ENCODE measurements at places on chromosomes 11 and 22.

DNA sequence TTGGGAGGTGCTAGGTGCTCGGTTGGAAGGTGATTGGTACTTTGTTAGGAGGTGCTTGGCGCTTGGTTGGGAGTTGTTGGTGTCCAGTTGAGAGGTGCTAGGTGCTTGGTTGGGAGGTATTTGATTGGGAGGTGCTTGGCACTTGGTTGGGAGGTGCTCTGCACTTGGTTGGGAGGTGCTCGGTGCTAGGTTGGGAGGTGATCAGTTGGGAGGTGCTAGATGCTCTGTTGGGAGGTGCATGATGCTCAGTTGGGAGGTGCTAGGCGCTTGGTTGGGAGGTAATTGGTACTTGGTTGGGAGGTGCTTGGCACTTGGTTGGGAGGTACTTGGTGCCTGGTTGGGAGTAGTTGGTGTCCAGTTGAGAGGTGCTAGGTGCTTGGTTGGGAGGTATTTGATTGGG lies 40.2 kb downstream of the LRP5 start:
- DNase-seq: no peak

GRCh38 chr11:13878077-13878476 lies 84.4 kb upstream of the SPON1 start:
- DNase-seq: no peak

DNA sequence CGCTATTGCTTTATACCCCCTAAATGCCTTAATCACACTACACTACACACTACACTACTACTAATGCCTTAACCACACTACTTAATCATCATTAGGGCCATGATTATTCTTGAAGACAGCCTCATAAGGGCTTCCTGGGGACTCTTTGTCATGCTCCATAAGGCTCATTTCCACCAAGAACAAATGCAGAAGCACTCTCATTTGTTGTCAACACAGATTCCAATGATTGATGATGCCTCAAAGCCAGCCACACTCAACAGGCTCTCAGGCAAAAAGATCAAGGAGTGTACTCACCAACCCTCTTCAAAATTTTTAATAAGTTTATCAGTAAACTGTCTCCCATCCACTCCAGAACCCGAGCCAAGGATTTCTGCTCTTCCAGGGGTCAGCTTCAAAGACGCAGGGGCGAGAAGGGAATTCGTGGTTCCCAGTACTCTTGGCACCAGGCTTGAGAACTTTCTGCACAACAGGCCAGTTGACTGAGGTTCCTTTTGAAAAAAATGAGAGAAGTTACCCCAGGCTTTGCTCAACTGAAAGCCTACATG lies 204.7 kb upstream of the GUCY1A2 start:
- DNase-seq: no peak

GRCh38 chr11:116427337-116427902 lies 345.4 kb downstream of the BUD13 start:
- no peak for DNase-seq

DNA sequence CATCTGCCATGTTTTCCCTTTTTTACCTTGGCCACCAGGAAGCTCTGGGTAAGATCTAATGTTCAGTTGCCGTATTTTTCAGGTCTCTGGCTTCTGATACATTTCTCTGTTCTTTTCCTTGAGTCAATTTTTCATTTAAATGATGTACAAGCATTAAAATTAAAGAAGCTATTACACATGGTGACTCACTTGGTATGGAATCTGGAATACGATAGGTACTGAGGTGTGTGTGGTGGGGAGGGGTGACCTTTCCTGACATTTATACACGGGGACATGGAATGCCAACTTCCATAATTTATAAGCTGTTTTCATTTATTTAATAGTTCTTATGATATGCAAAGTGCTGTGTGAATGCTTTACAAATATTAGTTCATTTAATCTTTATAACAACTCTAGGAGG lies 47.8 kb upstream of the ALX4 start:
- no peak for DNase-seq

GRCh38 chr22:47192651-47193437 lies 430.4 kb downstream of the TBC1D22A start:
- peak; percentile 70 for DNase-seq

Data from H9 (cell line).